Metanephros (tissue), 2 donors: ENCODE measurements at places on chromosomes 11 and 22. TPM values are rescaled to one million over a fixed set of nuclear protein-coding genes. Genes with fewer than 3 reads are reported as not detected.

The CNGA4 gene
- 0.23 TPM for total RNA-seq

The F2 gene
- 0.35 TPM for total RNA-seq

The KRTAP5-8 gene
- 1.1 TPM for total RNA-seq

The CPT1B gene
- total RNA-seq: 20.6 TPM

The KRTAP5-11 gene
- total RNA-seq: not detected

The CCDC34 gene
- total RNA-seq: 5.9 TPM

The OR8U1 gene
- total RNA-seq: not detected
